ENCODE measurements at places on chromosomes 1 and 21. TPM values are rescaled to one million over a fixed set of nuclear protein-coding genes. Genes with fewer than 3 reads are reported as not detected.

DNA sequence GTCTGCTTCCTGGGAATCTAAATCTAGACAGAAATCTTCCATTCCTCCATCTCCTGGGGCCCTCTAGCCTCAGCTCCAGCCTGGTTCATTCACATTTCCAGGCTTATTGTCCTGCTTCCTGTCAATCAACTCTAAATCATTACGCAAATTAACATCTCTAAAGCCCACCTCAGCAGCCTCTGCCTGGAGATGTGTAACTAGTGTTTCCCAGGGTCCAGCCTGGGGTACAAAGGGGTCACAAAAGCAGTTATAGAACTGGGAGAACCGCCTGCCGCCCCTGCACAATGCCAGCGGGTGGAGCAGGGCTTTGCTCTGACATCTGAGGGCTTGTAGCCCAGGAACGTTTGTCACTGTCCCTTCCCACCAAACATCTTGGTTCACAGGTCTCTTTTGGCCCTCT is 373.5 kb downstream of the RRAGC start:
- no peak for DNase-seq

GRCh38 chr1:34591751-34592629 is 162.9 kb upstream of the GJB5 start:
- no peak for DNase-seq

- no peak for DNase-seq
These were observed 228.0 kb downstream of the TOMM20 start for GRCh38 chr1:234900595-234900994.

GRCh38 chr1:176843352-176844297 is 320.9 kb downstream of the ASTN1 start:
- DNase-seq, result no peak

DNA sequence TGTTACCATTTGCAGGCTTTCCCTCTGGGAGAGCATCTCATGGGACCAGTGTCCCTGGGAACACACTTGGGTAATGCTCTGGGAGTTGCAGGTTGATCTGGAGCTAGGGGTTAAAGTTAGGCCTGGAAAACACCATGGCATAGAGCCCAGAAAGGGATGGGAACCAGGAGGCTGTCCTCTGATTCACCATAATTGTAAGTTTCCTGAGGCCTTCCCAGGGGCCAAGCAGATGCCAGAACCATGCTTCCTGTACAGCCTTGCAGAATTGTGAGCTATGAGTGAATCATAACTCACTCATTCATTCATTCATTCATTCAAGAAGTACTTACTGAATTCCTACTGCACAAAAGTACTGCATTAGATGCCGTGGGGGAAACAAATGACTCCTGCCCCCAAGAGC is 50.0 kb downstream of the LACTBL1 start:
- no peak for DNase-seq

DNA sequence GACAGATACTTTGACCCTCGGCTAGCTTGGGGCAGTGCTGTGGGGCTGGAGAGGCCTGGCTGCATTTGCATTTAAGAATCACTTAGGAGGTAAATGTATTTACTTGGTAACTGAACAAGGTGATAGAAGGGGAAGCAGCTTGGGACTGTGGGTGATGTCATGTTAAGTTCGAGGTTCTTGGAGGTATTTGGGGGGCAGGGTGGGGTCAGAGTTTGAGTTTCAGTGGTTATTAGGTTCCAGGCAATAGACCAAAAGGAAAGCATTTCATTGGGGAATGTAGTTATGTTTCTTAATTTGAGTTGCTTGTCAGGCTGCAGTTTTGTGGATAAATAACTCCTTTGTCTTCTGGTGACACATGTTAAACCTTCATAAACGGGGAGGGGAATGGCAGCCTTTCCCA is 2.4 kb upstream of the FAM78B start:
- DNase-seq, result no peak

DNA sequence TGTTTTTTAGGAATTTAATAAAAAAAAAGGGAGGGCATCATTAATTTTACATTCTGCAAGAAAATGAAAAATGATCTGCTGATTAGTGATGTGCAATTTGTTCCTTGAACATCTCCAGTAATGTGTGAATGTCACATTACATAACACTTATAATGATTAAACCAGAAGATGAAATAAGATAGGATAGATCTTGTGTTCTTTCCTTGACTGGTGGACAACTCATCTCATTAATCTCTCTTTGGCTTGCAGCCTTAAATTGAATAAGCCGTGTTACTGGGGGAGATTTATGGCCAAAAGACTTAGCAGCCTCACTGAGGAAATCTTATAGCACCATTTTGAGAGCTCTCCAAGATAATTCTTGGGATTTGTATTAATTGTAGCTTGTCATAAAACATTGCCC is 217.2 kb downstream of the ST6GALNAC3 start:
- DNase-seq, result no peak

DNA sequence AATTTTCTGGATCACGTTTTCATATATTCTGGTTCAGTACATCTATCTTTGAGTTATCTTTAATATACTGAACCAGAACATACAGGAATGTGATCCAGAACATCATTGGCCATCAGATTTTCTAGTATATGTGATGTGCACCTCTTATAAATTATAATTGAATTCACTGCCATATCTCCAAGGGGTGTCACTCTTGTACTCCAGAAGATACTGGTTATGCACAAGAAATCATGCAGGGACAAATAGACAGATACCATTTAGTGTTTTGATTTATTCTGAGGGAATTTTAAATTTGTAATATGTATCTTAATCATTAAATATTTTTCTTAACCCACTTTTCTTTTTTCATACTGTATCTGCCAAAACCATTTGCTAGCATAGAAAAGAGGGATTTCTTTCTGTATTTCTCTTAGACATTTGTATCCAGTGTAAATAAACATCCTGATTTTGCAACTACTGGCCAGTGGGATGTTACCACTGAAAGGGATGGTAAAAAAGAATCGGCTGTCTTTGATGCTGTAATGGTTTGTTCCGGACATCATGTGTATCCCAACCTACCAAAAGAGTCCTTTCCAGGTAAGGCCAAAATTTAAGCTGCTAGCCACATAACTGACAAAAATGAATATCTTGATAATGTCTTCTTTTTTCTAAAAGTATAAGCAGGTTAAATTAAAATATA is 16.7 kb downstream of the FMO3 start:
- no peak for DNase-seq

DNA sequence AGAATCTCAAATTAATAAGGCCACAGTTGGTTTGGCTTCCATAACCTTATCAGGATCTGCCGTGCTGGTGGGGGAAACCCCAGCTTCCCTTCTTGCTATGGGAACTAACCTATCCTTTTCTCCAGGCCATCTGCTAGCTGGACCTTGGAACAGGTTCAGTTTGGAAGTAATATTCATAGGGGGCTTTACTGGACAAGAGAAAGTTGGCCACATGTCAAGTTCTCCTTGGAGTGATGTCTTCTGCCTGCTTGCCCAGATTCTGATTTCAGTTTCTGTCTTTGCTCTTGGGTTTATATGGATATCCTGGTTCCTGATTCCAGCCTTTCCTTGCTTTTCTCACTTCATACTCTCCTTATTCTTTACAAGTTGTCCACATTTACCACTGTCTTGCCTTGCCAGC is 279.6 kb downstream of the ASTN1 start:
- no peak for DNase-seq

DNA sequence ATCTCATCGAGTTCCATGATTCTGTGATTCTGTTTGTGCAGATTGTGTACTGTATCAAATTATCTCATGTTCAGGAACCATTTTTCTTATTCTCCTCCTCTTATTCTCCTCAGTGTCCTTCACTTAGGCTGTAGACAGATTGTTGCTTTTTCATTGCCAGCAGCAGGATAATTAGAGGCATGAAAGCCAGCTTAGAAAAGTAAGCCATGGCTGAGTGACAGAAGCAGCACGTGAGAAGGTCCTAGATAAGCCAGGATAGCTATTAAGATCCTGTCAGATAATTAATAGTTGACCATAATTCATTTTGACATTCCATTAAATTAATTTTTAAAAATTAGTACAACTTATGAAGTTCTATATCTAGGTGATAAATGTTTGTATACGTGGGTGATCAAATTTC is 60.8 kb upstream of the PRKACB start:
- no peak for DNase-seq

DNA sequence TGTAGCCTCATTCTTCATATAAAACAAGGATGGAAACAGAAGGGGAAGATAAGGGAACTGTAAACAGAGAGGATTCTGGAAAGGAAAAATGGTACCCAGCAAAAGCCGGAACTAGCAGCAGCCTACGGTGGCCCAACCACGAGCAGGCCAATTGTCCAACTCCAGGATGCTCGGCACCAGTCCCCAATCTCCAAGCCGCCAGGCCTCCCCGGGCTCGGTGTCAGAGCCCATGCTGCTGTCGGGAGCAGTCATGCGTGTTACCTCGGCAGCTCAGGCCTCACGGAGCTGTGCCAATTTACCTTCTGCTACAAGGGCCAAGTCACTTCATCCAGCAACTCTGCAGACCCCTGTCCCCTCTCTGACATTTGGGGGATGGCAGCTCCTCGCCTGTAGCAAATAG is 130.8 kb downstream of the ZBTB18 start:
- DNase-seq, result no peak

DNA sequence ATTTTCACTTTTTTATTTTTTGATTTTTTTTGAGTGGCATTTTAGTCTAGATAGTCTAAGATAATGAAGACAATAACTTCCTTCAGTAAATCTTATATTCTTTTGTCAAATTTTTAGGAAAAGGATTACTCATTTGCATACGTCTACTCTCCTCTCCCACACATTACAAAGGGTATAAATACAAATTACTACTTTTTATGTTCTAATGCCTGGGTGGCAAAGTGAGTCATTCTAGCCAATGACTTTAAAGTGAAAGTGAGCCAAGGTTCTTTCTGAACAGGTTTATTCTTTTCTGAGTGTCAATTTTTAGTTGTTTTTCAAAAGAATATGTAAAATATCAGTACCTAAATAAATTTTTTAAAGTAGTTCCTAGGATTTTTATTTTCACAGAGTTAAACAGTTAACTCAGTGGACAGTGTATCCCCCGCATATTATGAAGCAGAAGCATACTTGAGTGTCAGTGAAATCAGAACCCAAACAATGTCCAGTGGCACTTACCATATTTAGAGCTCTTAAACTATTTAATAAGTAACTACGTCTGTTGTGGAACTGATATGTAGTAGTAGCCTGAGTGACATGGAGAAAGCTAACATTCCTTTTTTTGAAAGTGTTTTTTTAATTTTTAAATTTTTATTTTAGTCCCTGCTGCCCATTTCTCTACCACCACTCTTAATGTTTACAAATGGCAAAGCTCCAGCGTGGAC is 141.7 kb downstream of the PHTF1 start:
- no peak for DNase-seq

DNA sequence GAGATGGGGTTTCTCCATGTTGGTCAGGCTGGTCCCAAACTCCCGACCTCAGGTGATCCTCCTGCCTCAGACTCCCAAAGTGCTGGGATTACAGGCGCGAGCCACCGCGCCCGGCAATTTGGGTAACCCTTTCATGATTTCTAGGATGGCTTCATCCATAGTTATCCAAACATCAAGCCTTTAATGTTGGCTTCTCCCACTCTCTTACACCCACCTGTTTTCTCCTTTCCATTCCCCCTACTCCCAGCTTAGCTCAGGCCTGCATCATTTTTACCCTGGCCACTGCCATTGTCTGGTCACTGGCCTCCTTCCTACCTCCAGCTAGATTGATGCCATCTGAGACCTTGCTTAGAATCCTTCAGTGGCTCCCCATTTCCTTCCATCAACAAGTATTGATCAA is 2.0 kb upstream of the SOX13 start:
- no peak for DNase-seq

GRCh38 chr1:106571109-106571508 is 485.4 kb upstream of the PRMT6 start:
- no peak for DNase-seq

DNA sequence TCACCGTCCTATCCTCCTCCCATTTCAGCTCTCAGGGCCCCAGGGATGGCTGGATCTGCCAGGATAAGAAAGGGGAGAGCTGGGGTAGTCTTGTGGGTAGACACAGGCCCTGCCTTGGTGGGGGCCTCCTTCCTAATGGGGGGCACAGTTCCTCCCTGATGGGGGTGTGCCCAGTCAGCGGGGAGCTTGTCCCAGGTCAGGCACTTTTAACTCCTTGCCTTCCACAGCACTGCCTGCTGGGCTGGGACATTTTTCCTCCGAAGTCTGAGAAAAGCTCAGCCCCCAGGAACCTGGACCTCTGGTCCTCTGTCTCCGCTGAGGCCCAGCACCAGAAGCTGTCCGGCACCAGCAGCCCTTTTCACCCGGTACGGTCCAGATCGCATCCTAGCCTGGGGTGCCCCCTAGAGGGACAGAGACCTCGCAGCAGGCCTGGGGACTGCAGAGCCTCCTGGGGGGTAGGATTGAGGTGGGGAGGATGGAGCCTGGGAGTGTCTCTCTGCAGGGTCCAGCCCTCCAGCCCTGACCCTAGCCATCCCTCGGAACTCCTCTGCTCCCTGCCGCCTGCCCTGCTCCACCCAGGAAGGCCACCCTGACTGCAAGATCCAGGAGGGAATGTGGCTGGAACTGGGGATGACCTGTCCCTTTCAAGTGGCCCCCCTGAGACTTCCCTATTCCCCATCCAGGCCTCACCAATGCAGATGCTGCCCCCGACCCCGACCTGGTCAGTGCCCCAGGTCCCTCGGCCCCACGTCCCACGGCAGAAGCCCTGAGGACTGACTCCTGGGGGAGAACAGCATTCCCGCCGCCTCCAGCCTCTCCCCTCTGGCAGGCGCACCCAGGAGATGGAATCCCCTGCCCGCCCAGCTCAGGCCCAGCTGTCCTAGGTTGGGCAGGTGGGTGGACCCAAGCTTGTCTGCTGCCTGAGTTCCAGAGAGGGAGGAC is 12.0 kb downstream of the MIIP start:
- DNase-seq, result peak; percentile 46

GRCh38 chr1:77316006-77316405 is 34.2 kb downstream of the AK5 start:
- DNase-seq, result no peak

GRCh38 chr1:7572654-7573152 is 198.4 kb upstream of the VAMP3 start:
- DNase-seq, result no peak

- no peak for DNase-seq
These were observed 14.8 kb downstream of the SIM2 start for GRCh38 chr21:36713746-36714145.

GRCh38 chr1:59317780-59318179 is 20.9 kb downstream of the FGGY start:
- no peak for DNase-seq

- DNase-seq, result no peak
These were observed 289.6 kb downstream of the PTPRU start for GRCh38 chr1:29525941-29526340.

- DNase-seq, result no peak
These were observed 81.4 kb downstream of the TGFBR3 start for GRCh38 chr1:91804546-91805023.

Gene MXRA8
- 20.2 TPM for total RNA-seq

Gene VANGL2
- 2.1 TPM for total RNA-seq

Gene NUP210L
- total RNA-seq, result 0.30 TPM

Gene POU3F1
- 0.11 TPM for total RNA-seq

Gene CATSPERE
- 0.58 TPM for total RNA-seq

Gene OVAAL
- total RNA-seq, result 5.3 TPM

Gene EFNA3
- total RNA-seq, result 0.71 TPM

Gene TUT4
- 30.9 TPM for total RNA-seq

Gene TCEA3
- total RNA-seq, result 78.6 TPM

Gene MYBPH
- not detected for total RNA-seq

Gene RGS7
- not detected for total RNA-seq

Gene PLPP3
- total RNA-seq, result 101 TPM

Gene RGS16
- 0.88 TPM for total RNA-seq

Gene TMCC2
- total RNA-seq, result 2.5 TPM

Gene AADACL3
- not detected for total RNA-seq
